ENCODE measurements at places on chromosomes 11 and 22. TPM values are rescaled to one million over a fixed set of nuclear protein-coding genes. Genes with fewer than 3 reads are reported as not detected.

Gene OR52E8
- not detected for total RNA-seq

Gene RIC3
- total RNA-seq, result not detected

Gene LDLRAD3
- 14.8 TPM for total RNA-seq

Gene TMX2
- 77.7 TPM for total RNA-seq

Gene MUC6
- not detected for total RNA-seq

Gene SLC22A12
- total RNA-seq, result not detected

DNA sequence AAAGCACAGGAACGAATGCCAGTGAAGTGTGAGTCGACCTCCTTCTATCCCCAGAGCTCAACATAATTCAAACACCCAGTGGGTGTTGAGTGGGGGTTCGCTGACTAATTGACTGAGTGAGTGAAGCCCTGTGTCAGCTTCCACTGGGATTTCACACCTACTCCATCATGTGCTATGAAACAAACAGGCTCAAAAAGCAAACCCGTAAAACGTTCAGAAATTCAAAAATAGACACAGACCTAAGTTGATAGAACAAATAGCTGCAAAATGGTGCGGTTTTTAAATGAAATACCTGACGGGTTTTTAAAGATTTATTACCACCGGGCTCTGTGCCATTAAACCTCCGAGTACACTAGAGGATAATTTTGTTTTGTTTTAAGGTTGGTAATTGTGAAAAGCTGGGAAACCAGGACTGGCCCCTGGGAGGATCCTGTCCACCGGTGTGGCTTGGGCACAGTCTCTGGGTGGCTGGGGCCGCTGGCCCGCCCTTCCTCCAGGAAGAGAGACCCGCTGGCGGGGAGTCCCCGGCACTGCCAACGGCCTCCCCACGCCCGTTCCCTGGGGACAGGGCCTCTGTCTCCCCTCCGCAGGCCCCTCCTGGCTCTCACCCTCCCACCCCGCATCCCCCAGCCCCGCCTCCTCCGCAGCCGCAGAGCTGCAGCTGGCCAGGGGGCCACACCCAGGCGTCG lies 13.6 kb downstream of the KCNJ5 start:
- DNase-seq, result no peak
- H3K27me3 ChIP-seq, result peaks cover 3% of the 10 kb centered on the region
- no peak overlapping the region for H3K27ac ChIP-seq
- peaks cover 53% of the 10 kb centered on the region for H3K4me1 ChIP-seq
- H3K36me3 ChIP-seq, result no peaks in the 10 kb centered on the region

DNA sequence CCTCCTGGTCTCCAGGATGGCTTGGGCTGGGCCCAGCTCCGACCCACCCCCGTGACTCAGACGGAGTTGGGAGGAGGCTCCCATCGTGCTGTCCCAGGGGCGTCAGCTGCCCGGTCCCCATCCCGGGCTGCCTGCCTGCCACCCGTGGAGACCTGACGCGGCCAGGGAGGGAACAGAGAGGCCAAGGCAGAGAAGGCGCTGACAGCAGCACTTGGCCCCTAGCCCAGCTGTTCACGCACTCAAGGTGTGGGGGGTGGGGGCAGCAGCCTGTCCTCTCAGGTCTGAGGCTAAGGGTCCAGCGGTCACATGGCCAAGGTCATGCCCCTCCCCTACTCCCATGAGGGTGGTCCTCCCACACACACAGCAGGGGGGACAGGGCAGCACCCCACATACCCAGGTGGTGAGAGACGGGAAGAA lies 48.6 kb downstream of the ELFN2 start:
- H3K4me1 ChIP-seq, result no peaks in the 10 kb centered on the region
- H3K27me3 ChIP-seq, result peaks cover 45% of the 10 kb centered on the region
- H3K36me3 ChIP-seq, result no peaks in the 10 kb centered on the region
- DNase-seq, result no peak
- H3K27ac ChIP-seq, result no peak overlapping the region
- no peak overlapping the region for H3K4me3 ChIP-seq

Gene SLN
- not detected for total RNA-seq

DNA sequence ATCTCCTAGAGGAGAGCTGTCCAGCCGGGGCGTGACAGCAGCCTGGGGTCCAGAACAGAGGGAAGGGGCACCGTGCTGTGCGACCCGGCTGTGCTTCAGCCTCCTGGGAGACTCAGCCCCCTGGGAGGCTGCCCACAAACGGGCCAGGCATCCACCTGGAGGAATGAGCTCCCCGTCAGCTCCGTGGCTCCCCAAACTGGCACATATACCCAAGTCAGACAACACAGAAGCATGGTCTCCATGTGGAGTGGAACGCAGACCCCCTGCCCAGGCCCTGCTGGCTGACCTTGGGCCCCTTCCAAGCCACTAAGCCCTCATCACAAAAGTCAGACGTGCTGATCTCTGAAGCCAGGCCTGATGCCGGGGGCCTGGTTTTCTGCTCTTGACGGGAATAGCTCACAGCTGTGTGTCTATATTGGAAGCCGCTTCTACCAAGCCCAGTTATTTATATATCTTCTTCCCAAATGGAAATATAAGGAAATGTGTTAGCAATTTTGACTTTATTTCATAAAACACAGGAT lies 91.7 kb downstream of the BRD1 start:
- no peak overlapping the region for H3K27ac ChIP-seq
- peaks cover 31% of the 10 kb centered on the region for H3K27me3 ChIP-seq
- no peak overlapping the region for H3K4me3 ChIP-seq
- H3K36me3 ChIP-seq, result no peaks in the 10 kb centered on the region

Gene LSP1
- total RNA-seq, result 7.4 TPM
